ENCODE measurements at places on chromosomes 16 and 17.

DNA sequence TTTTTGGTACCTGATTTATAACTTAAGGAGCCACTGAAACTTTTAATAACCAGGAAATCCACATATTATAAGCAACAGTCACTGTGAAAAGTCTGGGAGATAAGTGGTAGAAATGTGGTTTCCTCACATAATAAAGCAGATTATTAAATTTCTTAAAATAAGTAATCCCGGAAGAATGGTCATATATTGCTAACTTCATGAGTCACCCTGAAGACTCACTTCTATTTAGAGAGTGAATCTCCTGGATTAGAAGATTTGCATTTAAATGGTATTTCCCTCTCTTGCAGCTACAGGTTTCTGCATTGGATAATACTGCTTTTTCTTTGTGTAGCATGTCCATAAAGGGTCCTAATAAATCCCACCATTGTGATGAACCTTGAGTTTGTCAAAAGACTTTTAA is 1286.8 kb upstream of the CDH8 start:
- DNase-seq = peak; percentile 55

GRCh38 chr17:17062866-17063265 is 20.6 kb downstream of the MPRIP start:
- no peak for DNase-seq

GRCh38 chr17:45431531-45432404 is 902 bp downstream of the ARHGAP27 start:
- DNase-seq = peak; percentile 76

GRCh38 chr17:59439741-59440211 is 108.3 kb downstream of the YPEL2 start:
- peak; percentile 9 for DNase-seq

GRCh38 chr17:39647256-39647655 is 10.3 kb downstream of the STARD3 start:
- DNase-seq = no peak

DNA sequence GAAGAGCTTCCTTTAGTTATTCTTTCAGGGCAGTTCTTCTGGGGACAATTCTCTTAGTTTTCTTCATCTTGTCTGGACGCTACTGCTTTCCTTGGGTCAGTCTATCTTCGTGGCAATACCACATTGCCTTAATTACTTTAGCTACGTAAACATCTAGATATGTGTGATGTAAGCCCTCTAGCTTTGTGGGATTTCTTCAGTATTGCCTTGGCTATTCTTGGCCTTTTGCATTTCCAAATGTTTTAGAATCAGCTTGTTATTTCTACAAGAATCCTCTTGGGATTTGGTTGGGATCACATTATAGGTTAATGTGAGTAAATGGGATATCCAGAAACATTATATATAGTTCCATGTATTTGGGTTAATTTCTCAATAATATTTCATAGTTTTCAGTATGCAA is 9.0 kb upstream of the ST6GALNAC2 start:
- no peak for DNase-seq

- DNase-seq = no peak
Measured at GRCh38 chr17:83183951-83184506, 104.6 kb downstream of the METRNL start.

DNA sequence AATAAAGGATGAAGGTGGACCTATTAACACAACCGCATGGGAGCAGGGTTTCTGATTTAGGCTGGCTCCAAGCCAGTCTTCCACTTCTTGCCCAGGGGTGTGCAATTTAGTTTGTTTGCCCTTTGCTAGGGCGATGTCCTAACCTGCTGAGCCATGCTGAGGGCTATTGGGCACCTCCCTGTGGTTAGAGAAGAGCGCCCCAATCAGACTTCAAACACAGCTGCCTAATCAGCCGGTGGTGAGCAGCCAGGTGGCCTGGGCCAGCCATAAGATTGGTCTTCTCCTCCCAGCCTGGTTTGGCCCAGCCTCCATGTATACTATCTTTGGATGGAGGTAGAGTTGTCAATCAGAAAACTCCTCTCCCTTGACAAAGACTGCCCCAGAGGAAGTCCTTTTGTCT is 15.7 kb downstream of the TMEM94 start:
- no peak for DNase-seq

GRCh38 chr17:55527540-55528118 is 16.4 kb upstream of the SMIM36 start:
- DNase-seq = no peak

GRCh38 chr16:12906271-12906670 is 4.9 kb downstream of the SHISA9 start:
- DNase-seq = no peak

DNA sequence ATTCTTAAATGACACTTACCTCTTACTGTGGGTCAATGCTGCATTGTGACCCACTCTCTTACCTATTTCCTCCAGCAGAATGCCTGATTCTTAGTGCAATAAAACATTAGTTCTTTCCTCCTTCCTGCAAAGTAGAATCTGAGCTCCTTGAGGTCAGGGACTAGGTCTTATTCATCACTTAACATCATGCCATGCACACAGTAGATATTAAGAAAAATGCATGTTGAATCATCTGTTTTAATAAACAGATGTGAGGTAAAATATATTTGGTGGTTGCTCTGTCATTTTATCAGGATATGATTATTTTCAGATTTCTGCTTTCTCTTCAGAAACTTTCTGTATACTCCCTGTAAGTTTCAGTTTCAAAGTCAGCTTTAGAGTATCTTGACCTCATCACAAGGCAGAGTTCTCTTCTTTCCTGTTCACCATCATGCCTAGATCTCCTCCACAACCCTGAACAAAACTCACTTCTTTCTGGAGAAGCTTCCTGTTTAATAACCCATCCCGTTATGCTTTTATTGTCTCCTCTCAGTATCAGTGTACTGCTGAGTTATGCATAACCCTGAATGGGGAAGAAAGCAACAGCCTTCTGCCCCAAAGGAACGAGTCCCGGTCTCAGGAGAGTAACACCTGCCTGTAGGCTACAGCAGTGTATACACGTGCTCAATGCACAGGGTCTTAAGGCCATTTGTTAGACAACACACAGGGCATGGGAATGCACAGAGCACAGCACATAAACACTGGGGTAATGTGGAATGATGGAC is 30.3 kb upstream of the SUPT4H1 start:
- DNase-seq = no peak

GRCh38 chr17:61312406-61313295 is 87.0 kb upstream of the TBX2 start:
- no peak for DNase-seq

- no peak for DNase-seq
Measured at GRCh38 chr17:33335491-33336173, 42.5 kb upstream of the ASIC2 start.

DNA sequence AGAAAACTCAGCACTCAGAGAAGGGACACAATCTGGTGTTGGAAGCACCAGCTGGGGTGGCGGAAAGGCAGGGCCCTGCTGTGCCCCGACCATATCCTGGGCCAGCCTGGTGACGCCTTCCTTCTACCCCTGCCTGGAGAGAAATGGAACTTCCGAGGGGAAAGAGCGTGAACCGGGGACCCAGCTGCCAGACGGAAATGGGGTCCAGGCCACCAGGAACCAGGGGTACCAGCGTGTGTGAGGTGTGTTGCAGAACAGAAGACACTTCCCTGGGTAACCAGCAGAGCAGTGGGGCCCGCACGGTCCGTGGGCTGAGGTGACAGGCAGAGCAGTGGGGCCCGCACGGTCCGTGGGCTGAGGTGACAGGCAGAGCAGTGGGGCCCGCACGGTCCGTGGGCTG is 6.8 kb downstream of the RAB40B start:
- no peak for DNase-seq

DNA sequence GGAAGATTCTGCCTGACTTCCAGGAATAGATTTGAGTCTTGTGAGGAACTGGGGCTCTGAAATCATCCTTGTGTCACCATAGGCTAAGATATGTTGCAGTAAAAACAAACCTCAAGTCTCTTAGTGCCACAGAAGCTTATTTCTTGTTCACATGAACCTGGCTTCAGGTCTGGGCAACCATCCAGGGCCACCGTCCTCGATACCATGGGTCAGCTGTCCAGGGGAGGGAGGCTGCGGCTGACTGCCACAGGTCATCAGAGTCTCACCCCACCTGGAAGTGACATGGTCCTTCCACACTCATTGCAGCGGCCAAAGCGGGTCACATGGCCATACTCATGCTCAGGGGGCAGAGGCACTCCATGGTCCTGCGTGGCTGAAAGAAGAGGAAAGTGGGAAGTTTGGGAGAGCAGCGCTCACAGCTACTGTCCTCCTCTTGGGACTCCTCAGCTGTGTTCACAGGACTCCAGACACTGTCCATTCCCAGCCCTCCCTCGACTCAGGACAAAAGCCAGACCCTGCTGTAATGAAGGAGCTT is 284.5 kb downstream of the CBLN1 start:
- DNase-seq = no peak

Measured in NCI-H226 (cell line).